ENCODE measurements at places on chromosomes 6 and 20.

DNA sequence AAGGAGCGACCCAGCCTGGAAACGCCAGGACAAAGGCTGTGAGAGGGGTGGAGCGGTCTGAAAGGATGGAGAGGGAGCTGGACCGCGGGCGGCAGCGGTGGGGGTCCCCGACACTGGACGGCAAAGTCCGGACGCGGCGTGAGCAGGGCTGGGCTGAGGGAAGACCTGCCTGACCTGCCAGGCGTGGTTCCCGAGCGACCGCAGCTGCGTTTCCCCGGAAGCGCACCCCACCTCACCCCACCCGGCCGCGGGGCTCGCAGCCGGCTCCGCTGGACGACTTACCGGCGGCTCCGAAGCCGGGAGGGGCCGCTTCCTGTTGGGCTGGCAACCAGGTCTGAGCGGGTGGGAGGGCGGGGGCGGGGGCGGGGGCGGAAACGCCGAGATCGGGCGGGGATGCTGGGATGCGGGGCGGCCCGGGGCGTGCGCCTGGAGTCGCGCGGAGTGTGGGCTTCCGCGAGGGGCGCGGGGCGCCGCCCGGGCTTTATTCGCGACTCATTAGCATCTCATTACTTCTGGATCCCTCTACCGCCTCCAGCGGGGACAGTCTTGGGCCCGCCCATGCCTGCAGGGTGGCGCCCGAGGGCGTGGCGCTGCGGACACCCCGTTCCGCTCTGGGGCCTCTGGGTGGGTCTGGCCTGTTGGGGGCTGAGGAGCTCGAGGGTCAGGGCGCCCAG, at the start of gene MICAL1:
TSS of gene MICAL1 (minus strand) at position 336 of the 674 bp plus-strand sequence. CDS start 1,576 bp downstream, outside the sequence.
- DNase-seq = peak; percentile 33

DNA sequence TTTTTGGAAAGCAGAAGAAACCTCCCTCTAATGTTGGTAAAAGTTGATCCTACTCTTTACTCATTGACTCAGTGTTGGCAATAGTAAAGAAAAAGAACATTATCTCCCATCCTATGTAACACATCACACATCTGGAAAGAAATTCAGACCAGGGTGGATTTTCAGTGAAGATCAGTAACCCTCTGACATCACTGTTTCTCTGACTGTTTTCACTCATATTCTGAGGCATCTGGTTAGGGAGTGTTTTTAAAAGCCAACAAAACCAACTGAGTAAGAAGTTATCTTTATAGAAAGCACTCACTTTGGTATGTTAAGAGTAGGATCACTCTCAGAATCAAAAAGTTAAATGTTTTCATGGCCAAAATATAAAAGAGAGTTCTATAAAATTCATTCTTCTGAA, 143.6 kb downstream of the DST start:
- DNase-seq = no peak

DNA sequence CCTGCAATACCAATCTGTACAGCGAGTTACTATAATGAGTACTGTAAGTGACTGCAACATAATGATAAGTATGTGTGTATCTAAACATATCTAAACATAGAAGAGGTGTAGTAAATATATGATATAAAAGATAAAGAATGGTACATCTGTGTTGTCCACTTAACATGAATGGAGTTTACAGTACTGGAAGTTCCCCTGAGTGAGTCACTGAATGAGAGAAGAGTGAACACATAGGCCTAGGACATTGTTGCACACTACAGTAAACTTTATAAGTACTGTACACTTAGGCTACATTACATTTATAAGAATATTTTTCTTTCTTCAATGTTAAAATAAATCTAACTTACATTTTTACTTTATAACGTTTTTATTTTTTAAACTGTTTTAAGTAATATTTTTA, 380.4 kb downstream of the MMUT start:
- no peak for DNase-seq

DNA sequence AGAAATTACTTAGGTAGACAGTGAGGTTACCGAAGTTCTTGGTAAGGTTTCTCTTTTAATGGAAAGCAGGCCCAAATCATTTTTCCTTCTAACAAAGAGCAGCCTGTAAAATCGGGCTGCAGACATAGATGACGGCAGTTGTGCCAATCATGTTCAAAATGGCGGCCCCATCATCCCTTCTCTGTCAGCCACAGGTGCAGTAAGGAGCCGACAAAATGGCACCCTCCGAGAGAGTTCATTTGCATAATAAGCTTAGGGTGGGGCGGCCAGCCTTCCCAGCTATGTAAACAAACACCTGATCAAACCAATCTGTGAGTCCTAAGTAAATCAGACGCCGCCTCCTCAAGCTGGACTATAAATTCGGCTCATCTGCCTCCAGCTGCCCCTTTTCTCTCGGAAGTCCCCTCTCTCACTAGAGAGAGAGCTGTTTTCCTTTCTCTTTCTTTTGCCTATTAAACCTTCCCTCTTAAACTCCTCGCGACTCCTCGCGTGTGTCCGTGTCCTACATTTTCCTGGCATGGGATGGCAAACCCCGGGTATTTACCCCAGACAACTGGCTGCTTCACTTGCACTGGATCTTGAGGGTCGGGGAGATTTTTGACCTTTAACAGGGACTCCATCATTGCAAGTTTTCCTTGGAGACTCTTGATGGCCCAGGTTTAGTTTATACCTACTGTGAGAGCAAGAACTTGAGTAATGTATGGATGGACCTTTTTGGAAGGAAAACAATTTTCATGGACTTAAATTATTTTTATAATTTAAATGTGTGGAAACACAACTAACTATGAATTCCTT, 8.9 kb upstream of the DDR1 start:
- DNase-seq = no peak

DNA sequence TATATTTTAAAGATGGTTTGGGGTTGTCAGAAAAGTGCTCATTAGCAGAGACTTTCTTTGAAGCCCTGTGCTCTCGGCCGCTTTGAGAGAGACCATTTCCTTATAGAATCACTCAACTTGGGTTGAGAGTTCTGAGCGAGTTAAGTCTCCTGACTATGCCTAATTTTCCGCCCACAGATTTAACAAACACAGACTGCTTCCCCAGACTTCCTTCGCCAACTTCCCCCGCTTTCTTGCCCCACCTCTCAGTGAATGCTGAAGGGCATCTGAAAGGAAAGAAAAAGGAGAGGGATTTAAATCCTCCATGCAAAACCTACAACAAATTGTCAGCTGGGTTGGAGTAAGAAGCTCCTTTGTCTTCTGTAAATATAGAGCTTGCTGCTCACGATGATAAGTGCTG, 224.0 kb downstream of the EYA2 start:
- DNase-seq = no peak

DNA sequence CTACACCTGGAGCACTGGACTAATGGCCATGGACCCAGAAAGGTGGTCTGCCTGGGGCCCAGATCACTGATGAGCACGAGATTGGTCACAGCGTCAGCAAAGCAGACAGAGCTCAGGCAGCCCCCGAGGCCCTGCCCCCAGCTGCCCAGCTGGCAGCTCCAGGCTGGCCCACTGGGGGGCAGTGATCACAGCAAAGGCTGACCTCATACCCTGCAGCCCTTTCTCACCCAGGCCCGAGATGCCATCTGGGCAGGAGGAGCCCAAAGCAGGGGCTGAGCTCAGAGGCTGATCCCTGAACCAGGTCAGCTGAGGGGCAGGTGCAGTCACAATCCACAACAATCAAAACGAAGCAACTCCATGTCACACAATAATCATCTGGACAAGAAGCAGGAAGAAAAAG, 4.1 kb downstream of the MAP1LC3A start:
- DNase-seq = no peak

- DNase-seq = no peak
These were observed 223.3 kb downstream of the TMEM242 start for GRCh38 chr6:157099912-157100593.

- DNase-seq = no peak
These were observed 54.8 kb downstream of the BTBD3 start for GRCh38 chr20:11972478-11972877.

DNA sequence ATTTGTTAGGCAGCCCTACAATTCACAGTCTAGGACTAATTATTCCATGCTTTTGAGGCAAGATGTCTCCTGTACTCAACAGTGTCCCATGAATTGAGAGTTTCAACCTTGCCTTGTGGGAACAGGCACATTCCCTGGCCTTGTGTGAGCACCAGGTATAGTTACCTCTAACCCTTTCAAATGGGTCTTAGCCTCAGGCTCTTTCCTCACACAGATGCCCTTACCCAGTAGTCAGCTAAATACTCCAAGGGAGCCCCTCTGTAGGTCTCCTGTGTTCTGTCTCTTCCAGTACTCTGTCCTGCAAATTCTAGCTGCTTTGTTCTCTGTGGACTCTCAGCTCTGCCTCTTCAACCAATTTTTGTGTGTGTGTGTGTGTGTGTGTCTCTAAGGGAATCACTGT, 135.3 kb downstream of the ZFAND3 start:
- no peak for DNase-seq

GRCh38 chr6:106724848-106725247, 95.5 kb downstream of the QRSL1 start:
- no peak for DNase-seq

GRCh38 chr6:35737413-35738211, 780 bp downstream of the ARMC12 start:
- DNase-seq = no peak

DNA sequence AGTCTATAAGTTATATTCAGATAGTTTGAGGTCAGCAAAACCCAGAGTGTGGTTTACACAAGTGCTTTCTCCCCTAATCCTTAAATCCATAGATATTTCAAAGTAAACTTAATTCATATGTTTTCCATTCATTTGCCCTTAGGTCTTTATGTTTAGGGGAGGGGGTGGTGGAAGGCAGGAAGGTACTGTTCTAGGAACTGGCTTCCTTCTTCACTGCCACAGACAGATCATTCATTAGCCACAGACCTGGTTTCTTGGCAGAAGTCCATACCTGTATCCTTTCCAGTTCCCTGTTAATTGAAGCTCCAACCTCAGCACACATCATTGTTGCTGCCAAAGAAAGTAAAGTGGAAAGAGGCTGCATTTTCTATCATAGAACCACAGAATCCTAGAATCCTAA, 123.0 kb downstream of the AIG1 start:
- DNase-seq = no peak

DNA sequence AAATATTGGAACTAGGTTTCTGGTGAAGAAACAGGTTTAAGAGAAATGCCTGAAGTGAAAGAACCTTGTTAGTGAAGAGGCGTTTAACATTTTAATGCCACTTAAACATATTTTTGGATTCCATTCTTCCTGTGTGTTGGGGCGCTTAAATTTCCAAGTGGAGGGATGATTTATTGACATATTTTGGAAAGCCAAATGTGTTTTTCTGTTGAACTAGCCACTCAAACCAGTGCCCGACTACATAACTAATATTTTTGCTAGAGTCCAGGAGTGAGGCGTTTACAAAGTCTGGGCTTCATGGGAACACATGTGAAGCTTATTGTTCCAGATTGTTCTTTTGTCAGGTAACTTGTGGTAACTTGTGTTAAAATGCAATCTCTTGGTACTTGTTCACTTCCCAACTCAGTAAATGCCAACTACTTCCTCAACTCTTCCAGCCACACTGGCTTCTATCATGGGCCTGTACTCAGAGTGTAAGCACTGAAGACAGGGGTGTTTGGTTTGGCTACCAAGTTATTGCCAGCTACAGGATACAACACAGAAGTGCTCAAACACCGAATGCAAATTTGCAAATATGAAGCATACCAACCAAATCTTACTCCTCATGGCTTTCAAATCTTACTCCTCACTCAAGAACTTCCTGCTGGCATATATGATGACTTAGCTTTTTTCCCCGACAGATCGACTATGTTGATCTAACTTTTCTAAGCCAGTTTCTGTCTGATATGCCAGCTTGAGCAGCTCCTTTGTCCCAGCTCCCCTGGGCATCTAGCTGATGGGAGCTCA, 2.0 kb upstream of the ZNFX1 start:
- no peak for DNase-seq

DNA sequence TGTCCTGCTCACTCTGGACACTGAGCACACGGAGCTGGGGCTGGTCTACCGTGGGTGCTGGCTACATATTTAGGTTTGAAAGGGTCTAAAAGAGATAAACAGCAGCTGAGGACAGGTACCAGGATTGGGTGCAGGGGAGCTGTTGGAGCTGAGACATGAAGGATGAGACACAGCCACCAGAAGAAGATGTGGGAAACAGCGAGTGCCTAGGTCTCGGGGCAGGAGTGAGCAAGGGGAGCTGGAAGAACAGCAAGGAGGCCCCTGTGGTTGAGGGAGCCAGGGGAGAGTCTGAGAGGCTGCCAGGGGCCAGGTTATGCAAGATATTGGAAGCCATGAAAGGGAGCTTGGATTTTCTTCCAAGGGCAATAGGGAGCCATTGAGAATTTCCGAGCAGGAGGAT, 434.0 kb upstream of the SULF2 start:
- no peak for DNase-seq

DNA sequence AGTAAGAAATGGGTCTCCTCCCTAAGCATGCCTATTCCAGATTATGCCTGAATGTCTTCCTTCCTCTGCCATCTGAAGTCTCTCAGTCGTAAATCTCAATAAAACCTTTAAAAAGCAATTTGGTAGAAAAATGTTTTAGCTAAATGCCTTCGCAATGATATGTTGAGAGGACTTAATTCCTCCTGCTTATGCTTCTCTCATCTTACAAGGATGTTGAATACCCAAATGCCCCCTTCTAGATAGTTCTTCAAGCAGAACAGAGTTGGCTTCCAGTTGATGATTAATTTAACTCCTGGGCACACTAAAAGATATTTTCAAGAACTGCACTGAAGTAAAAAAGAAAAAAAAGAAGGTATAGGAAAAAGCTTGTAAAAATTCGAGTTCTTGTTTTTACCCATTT, 275.0 kb upstream of the SPTLC3 start:
- DNase-seq = no peak

DNA sequence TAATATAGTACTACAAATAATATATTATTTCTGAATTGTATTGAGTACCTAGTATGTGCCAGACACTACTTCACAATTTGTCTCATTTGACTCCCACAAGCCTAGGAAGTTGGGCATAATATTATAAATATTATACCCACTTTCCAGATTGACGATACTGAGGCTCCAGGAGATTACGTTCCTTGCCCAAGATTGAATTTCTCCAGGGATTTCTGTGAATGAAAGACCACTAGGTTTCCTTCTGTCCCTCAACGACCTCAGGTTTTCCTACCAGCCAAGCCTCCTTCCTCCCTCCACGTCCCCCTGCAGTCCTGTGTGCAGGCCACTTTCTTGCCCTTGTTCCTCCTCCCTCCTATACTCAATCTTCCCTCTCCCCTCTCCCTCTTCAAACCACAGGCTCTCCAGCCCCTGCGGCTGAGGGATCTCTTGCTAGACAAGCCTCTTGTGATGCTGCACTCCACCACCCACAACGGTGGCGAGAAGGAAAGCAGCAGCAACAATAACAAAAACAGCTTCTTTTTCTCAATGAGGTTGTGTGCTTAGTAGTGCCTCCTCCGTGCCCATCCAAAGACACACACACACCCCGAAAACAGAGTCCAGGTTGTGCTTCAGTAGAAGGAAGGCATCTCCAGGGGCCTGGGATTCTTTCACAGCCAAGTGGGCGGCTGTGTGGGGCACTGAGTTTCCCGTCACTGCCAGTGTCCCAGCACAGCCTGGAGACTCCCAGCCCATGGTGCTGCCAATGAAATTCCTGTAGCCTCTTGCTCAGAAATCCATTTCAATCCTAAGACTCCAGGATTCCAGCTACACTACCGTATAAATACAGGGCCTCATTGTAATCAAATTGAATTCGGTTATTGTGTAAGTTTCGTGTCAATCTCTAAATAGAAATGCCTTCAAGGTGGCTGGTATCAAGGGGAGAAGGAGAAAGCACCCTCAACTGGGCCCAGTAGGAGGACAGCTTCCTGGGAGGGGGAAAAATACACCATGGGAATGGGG, 94.4 kb downstream of the NCR2 start:
- no peak for DNase-seq

All from activated CD4-positive, alpha-beta T cell treated with anti-CD3 and anti-CD28 coated beads, Interleukin-2, amount 50 U/mL, for 24 hours (primary cell).